Iris pigment epithelial cell (primary cell): ENCODE measurements at places on chromosomes 7 and 10.
A peak's percentile ranks its signal among the peaks of the same experiment; 100 is the strongest.

- DNase-seq: no peak
These were observed 95.2 kb downstream of the VIPR2 start for GRCh38 chr7:159049266-159050025.

DNA sequence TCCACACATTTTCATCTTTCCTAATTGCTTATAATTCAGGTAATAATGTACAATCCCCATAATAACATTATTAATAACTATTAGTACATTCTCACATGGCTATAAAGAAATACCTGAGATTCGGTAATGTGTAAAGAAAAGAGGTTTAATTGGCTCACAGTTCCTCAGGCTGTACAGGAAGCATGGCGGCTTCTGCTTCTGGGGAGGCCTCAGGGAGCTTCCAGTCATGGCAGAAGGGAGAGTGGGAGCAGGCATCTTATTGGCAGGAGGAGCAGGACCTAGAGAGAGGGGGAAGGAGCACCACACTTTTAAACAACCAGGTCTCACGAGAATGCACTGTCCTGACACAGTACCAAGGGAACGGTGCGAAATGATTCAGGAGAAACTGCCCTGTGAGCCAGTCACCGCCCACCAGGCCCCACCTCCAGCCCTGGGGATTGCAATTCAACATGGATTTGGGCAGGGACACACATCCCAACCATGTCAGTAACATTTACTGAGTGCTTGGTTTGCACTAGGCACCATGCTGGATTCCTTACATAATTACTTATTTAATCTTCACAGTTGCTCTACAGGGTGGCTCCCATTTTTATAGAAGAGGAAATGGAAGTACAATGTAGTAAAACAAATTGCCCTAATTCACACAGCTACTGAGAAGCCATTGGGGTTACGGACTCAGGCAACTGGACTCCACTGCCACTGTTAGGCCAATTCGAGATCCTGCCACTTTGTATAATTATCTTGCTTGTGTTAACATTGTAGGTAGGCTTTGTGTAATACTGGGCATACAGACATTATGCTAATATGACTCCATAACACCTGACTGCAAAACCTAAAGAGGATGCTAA is 8.7 kb upstream of the ESYT2 start:
- no peak for DNase-seq

GRCh38 chr7:77284616-77285015 is 85.0 kb upstream of the FGL2 start:
- DNase-seq: no peak

DNA sequence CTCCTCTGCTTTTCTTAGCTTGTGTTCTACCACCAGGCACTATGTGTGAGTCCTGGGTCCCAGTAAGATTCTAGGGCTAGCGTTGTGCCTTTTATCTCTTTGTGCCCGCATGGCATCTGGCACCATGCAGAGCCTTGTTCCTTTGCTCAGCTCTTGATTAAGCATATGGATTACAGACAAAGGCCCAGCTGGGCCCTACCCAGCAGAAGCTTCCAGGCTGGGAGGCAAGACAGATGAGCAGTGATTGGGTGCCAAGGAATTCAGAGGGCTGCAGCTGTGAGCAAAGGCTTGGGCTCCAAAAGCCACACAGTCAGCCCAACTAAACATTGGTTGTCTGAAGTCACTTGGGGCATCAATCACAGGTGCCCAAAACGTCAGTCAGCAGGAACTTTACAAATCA is 2.0 kb downstream of the ACSM6 start:
- DNase-seq: no peak

DNA sequence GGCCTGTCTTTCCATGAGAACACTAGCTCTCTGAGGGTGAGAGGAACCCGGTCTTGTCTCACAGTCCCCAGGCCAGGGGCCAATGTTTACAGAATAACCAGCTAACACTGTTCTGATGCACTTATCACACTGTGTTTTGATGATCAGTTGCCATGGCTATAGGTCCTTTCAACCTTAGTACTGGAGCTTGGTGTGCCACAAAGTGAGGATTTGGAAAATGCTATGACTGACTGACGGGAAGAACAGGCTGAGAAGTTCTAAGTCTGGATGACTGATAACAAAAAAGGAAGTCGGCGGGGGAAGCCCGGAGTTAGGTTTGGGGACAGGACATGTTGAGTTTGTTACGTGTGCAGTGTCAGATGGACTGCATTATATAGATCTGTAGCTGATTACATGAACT is 141.8 kb downstream of the CTTNBP2 start:
- no peak for DNase-seq

DNA sequence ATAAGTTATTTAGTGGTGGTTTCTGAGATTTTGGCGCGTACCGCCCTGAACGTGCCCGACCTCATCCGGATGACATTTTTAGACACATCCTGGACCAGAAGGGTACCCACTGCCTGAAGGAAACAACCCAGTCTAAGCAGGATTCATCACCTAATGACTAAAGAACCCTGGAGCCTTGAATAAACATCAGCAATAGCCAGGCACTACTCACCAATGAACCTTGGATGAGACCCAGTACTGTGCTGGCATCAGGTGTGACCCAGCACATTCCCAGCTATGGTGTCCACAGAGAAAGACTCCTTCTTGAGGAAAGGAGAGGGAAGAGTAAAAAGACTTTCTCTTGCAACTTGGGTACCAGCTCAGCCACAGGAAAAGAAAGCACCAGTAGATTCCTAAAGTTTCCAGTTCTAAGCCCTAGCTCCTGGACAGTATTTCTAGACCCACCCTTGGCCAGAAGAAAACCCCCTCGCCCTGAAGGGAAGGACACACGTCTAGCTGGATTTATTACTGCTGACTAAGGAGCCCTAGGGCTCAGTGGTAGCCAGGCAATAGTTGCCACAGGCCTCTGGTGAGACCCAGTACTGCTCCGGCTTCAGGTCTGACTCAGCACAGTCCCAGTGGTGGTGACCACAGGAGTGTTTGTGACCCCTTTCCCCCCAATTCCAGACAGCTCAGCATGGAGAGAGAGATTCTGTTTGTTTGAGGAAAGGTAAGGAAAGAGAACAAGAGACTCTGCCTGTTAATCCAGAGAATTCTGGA is 32.5 kb downstream of the ZNF277 start:
- DNase-seq: peak; percentile 57

GRCh38 chr10:91932737-91933136 is 9.2 kb downstream of the BTAF1 start:
- no peak for DNase-seq

DNA sequence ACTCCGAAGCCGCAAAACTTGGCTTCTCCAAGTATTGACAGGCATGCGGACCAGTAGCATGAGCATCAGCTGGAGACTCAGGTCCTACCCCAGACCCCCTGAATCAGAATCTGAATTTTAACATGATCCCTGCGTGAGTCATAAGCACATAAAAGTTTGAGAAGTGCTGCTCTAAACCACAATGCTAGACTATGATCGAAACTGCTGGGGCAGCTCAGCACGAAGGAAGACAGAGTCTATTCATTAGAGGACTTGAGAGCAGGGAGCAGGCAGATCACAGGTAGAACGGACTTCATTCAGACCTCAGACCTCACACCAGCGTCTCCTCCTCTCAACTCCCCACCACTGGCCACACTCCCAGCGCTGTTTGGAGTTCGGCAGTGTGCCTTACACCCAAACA is 16.9 kb downstream of the CAMK2G start:
- peak; percentile 58 for DNase-seq

DNA sequence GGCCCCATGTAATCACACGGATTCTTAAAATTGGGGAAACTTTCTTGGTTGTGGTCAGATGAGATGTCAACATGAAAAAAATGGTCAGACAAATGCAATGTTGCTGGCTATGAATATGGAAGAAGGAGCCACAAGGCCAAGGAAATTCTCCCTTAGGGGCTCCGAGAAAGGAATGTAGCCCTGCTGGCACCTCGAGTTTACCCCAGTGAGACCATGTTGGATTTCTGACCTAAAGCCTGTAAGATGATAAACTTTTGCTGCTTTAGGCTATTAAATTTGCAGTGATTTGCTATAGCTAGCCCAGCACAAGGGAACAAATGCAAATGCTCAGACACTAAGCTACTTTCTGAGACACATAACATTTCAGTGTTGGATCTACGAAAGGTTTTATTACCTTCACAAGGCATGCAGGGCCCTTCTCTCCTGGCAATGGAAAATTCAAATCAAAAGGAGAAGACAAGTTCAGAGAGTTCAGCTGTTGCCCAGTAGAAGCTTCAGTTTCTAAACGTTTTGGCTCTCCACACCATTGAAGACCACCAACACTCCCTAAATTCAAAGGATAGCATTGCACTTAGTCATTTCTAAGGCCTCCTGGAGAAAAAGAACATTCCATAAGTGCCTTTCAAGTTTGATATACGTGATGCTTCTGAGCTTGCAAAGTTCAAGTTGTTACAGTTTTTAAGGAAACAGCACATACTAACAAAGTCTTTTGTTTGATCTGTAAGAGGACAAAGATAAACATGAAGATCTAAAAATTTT is 23.4 kb downstream of the MCMBP start:
- peak; percentile 93 for DNase-seq

GRCh38 chr7:111513566-111513965 is 48.7 kb downstream of the IMMP2L start:
- DNase-seq: no peak
